HFFc6 (cell line): ENCODE measurements at places on chromosomes 3 and 15.

DNA sequence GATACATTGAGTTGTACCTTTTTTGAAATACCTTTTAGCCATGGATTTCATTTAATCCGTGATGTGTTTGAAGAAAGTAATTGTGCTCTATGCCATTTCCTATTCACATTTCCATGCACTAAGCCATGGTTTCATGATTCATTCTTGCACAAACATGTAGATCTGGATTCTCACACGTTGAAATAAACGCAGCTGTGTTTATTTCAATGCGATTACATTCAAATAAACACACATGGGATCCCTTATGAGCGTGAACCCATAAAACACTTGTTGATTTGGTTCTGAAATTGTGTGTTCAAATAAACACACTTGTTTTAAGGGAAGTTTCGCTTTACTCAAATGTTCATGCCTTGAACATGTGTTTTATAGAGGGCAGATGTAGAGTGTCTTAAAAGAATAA is 39.2 kb downstream of the BBX start:
- peaks cover 14% of the 10 kb centered on the region for H3K4me1 ChIP-seq
- no peaks in the 10 kb centered on the region for H3K36me3 ChIP-seq
- peak overlapping the region; percentile 39; the same call in 1 of the 2 replicates for H3K4me3 ChIP-seq
- no peak for DNase-seq
- no peaks in the 10 kb centered on the region for H3K27me3 ChIP-seq

GRCh38 chr3:54032598-54032997 is 89.8 kb upstream of the CACNA2D3 start:
- no peak overlapping the region for H3K4me3 ChIP-seq
- DNase-seq, result no peak
- H3K27ac ChIP-seq, result no peak overlapping the region
- H3K36me3 ChIP-seq, result peaks cover 9% of the 10 kb centered on the region; the same call in 1 of the 2 replicates
- no peaks in the 10 kb centered on the region for H3K4me1 ChIP-seq
- no peaks in the 10 kb centered on the region for H3K27me3 ChIP-seq

DNA sequence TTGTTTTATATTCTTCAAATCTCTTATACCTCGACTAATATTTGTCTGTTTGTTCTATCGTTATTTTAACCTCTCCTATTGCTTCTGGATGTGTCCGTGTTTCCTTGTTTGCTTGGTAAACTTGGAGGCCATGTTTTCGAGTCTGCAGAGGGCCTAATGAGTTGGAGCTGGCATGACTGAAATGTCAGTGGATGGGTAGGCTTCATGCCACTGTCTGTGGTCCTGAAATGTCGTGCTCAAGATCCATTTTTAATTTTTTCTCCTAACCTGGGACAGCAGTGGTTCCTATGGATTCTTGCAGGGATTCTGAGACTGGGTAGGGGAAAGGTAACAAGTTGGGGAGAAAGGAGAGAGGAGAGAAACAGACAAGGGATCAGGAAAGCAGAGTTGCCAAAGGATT is 18.8 kb upstream of the GASK1A start:
- no peaks in the 10 kb centered on the region for H3K4me1 ChIP-seq
- H3K27ac ChIP-seq, result no peak overlapping the region
- no peak for DNase-seq

GRCh38 chr3:31919528-31919927 is 61.5 kb downstream of the OSBPL10 start:
- peaks cover 9% of the 10 kb centered on the region; the same call in 1 of the 2 replicates for H3K36me3 ChIP-seq
- H3K27me3 ChIP-seq, result peaks cover 1% of the 10 kb centered on the region; the same call in 1 of the 2 replicates
- peaks cover 32% of the 10 kb centered on the region; the same call in 1 of the 2 replicates for H3K4me1 ChIP-seq

DNA sequence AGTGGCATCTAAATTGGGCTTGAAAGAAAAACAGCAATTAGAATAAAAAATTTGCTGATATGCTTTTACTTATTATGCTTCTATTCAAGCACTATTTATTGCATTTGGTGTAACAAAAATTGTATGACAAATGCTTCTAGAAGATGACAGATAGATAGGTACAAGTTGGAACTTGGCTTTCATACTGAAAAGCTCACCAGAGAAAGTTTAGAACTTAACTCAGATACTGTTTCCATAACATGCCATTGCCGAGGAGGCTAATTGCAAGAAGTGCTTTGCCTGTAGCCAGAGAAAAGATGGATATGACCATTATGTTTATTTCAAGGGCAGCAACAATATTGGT is 123.8 kb downstream of the NFKBIZ start:
- H3K36me3 ChIP-seq, result peaks cover 10% of the 10 kb centered on the region; the same call in 1 of the 2 replicates
- H3K4me3 ChIP-seq, result no peak overlapping the region
- H3K27ac ChIP-seq, result no peak overlapping the region

GRCh38 chr3:59482684-59483083 is 432.9 kb upstream of the CFAP20DC start:
- H3K27me3 ChIP-seq, result peaks cover 3% of the 10 kb centered on the region; the same call in 1 of the 2 replicates
- H3K36me3 ChIP-seq, result no peaks in the 10 kb centered on the region
- no peak for DNase-seq
- no peak overlapping the region for H3K27ac ChIP-seq

DNA sequence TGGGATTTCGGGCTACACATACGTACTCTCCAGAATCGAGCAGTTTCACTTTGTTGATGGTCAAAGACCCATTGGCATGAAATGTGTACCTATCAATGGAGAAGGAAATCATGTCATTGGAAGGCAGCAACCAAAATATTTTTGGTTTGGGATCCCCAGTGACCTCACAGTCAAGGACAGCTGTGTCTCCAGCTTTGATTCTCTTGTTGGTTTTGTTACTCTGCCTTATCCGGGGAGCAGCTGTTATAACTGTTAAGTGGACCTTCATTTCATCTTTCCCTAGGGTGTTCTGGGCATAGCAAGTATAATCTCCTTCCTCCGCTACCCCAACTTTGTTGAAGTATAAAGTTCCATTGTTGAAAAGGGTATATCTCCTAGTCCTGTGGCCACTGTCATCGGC is 23.0 kb downstream of the IGSF10 start:
- no peak for DNase-seq
- peaks cover 54% of the 10 kb centered on the region for H3K4me1 ChIP-seq
- H3K4me3 ChIP-seq, result no peak overlapping the region
- H3K27ac ChIP-seq, result no peak overlapping the region

DNA sequence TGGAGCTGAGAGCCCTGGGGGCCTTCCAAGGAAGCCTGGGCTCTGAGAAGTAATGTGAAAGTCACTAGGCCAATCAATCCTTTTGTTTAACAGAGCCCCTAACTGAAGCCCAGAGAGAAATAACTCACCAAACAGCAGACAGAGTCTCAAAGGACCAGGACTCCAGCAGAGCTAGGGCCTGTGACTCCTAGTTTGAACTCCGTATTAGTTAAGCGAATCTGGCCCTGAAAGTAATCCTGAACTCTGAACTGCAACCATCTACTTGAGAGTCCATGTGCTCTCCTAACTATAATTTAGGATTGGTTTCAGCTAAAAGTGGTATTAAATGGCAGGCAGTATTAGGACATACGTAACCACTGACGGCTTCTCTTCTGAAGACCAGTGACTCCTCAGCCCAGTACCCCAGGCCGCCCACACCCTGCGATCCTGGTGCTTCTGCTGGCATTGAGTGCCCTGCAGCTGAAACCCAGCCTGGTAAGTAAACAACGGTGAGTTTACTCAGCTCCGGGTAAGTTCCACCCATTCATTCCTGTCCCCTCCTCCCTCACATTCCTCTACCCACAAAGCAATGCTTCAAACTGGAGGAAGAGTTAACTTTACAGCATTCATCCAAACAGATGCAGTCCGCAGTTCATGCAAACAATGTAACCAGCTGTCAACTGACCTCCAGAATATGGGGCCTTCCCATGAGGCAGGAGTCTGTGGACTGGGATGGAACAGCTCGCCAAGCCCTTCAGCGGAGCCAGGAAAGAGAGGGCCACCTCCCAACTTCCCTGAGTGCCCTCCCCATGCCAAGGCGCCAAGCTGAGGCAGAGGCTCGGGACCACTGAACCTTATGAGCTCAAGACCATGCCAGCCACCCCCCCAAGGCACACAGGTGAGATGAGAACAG is 7.3 kb downstream of the MYO5C start:
- no peak for DNase-seq
- H3K27me3 ChIP-seq, result peaks cover 11% of the 10 kb centered on the region
- peaks cover 7% of the 10 kb centered on the region for H3K4me1 ChIP-seq
- no peak overlapping the region for H3K4me3 ChIP-seq
- H3K36me3 ChIP-seq, result no peaks in the 10 kb centered on the region
